ENCODE measurements at places on chromosomes 6 and 20.
A peak's percentile ranks its signal among the peaks of the same experiment; 100 is the strongest.

DNA sequence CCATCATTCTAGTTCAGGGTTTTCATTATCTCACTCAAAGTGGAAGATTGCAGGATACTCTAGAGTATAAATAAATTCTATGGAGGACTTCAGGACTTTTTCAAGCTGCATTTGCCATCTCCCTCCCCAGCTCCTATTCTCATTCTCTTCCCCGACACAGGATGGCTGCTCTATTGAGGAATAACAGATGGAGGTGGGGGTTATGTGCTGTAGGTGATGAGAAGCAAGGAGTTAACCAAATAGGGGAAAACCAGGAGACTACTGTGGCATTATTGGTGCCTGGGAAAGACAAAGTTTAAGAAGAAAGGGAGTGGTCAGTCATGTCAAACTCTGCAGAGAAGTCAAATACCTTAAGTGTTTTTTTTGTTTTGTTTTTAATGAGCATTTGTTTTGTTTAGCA lies 109.3 kb downstream of the GRIK2 start:
- DNase-seq: no peak

DNA sequence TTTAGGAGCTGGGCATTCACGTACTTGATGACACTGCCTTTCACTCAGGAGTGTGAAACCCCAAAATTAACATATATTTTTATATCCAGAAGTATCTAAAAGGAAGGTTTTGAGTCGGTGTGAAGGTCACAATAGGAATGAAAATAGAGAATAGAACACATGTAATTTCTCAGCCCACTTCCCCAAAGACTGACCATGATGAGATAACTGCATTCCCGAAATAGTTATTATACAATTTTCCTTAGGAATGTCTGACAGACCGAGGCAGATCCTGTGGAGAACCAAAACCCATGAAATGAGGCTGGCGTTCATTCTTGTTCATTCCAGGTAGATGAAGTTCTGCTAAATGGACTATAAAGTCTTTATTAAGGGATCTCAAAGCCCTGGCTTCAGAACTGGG lies 10.3 kb downstream of the NSFL1C start:
- DNase-seq: no peak

DNA sequence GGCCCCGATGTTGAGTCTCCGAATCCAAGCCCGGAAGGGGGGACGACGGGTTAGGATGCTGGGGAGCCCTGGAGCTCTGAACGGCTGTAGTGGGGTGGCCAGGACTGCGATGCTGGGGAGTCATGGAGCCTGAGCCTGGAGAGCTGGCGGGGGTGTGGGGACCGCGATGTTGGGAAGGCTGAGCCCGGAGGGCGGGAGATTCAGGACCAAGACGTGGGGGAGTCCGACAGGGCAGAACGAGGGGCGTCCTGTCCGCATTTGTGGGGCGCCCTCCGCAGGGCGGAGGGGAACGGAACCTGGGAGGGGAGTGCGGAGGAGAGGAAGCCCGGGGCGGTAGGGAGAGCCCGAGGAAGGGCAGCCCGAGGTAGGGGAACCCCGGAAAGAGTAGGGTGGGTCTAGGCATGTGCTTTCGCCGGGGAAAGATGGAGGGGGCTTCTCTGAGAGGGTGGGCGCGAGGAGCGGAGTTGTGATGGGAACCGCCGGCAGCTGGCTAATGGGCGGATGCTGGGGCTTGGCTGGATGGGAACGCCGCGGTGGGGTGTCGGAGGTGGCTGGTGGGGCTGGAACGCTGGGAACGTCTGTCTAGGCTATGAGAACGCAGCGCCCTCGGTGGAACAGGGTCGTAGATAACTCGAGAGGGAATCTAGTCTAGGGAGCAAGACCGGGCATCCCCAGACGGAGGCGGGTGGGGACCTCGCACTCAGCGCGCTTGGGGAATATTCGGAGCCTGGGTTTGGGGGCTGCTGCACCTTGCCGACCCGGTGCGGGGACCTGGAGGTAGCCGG lies 684 bp downstream of the PAQR8 start:
- peak; percentile 21 for DNase-seq

- DNase-seq: no peak
Measured at GRCh38 chr6:44071670-44072451, 55.4 kb downstream of the MRPL14 start.

DNA sequence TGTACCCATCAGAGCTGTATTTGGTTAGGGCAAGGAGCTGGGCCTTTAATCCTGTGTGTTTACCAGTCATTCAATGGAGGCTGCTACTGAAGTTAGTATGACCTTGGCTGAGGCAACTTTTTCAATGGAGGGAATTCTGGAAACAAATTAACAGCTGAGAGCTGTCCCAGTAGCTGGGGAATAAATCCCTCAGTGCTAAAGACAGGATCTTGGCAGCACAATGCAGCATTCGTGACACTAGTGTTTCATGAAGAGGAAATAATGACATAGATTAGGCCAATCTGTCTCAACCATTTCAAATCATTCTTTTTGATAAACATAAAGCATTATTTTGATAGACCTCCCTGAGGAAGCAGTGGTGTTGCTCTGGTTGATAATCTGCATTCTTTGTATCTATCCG lies 42.9 kb downstream of the GRM1 start:
- DNase-seq: no peak

GRCh38 chr6:143026696-143027449 lies 33.8 kb upstream of the AIG1 start:
- peak; percentile 28 for DNase-seq

GRCh38 chr20:24617757-24618450 lies 148.5 kb downstream of the SYNDIG1 start:
- no peak for DNase-seq

DNA sequence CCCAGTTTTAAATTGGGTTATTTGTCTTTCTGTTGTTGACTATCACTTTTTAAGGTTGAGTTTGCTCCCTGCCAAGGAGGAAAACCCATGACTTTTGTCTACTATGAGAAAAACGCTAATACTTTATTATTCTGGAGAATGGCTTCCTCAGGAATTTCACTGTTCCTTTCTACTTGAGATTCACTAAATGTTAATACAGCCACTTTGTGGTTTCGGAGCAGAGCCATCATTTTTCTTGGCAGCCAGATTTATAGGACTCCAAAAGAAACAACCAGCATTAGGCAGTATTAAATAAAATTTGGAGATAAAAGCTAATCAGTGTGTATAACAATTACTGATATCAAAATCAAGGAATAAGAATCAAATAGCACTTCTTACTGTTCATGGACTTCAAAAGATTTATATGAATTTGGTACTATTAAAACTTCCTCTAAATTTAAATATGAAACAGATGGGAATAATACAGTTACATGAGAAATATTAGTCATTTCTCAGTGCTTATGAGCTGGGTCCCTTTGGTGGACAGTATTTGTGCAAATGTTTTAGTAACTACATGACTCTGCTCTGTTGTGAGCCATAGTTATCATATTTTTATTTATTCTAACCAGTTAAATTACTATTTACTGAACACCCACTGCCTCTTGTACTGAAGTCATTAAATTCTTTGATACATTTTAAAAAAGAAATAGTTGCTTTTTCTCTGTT lies 64.1 kb upstream of the FBXO30 start:
- no peak for DNase-seq

- no peak for DNase-seq
Measured at GRCh38 chr20:12928358-12928754, 80.4 kb upstream of the SPTLC3 start.

GRCh38 chr20:22863826-22864225 lies 171.3 kb upstream of the SSTR4 start:
- DNase-seq: no peak

DNA sequence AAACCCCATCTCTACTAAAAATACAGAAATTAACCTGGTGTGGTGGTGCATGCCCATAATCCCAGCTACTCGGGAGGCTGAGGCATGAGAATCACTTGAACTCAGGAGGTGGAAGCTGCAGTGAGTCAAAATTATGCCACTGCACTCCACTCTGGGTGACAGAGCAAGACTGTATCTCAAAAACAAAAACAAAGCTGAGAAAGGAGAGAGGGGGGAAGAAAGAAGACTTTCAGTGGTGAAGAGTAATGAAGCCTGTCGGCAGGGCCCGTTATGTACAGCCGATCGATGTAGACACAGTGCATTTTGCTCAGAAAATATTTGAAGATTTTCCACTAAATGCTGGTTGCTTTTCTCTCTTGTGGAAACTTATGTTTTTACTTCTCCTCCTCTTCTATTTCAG lies 13.8 kb downstream of the VAPB start:
- no peak for DNase-seq

- DNase-seq: no peak
Measured at GRCh38 chr20:17810847-17811627, 111.3 kb downstream of the BANF2 start.

- DNase-seq: peak; percentile 57
Measured at GRCh38 chr6:35181933-35182612, 31.7 kb upstream of the SCUBE3 start.

DNA sequence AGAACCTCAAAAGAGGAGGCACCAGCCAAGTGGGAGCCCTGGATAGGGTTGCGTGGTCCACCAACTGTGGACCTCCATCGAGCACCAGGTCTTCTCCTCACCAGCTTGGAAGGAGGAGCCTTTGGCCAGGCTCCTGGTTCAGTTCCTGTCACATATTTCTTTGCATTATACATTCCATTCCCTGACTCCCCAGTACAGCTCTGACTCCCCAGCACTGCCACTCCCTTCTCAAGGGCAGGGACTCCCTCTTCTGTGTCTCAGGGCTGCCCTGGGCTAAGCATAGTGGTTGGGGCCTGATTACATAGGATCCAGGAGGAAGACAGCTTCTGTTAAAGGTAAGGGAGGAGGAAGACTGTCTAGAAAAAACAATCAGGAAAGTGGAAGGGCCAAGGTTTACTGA lies 91.1 kb downstream of the MRPL14 start:
- no peak for DNase-seq

- no peak for DNase-seq
Measured at GRCh38 chr6:167791091-167791779, 35.5 kb upstream of the AFDN start.

DNA sequence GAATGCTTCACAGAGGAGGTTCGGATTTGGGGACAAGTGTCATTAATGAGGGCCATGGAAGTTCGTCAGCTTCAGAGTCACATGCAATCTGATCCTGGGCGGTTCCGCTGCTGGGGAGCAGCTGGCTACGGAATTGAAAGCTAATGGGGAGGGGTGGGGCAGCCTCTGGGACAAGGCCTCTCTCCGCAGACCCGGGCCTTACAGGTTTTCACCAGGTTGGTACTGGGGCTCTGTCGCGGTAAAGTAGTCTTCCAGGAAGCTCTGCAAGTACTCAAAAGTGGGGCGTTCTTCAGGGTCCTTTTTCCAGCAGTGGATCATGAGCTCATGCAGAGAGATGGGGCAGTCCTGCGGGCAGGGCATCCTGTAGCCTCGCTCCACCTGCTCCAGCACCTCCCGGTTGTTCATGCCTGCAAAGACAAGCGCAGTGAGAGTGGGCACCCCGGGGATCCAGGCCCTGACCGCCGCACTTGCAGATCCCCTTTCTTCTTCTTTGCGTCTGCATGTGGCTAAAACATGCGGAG lies 55.9 kb upstream of the TRAF3IP2 start:
- DNase-seq: no peak

DNA sequence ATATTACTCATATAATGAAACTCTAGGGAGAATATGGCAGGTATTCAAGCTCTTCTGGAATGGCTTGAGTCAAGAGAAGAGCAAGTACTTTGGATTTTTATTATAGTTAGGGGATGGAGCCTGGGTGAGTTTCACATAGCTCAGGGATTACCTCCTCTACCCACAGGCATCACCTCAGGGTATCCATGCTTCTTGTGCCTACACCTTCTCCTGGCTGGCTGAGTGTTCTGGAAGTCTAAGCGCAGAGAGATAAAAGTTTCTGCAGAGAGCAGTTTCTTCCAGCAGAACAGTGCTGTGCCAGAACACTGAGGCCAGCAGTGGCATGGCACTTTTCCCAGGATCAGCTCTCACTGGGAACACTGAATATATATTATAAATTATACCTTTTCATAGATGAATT lies 199.7 kb upstream of the KCNQ5 start:
- DNase-seq: no peak
